ENCODE measurements at places on chromosomes 1 and 21.

DNA sequence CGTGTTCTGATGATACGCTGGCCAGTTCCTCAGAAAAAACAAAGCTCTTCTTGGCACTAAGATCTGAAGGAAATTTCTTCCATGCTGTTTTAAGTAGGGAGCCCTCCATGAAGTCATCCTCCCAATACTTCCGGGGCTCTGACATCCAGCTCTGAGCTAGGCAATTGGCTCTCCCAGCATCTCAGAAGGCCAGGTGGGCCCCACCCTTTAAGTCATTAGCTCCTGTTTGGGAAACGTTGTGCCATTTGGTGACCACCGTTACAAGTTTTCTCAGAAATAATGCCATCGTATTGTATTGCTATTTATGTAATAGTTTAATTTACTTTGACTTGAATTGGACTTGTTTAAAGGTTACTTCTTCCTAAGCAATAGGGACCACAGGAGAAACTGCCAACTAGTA lies 130.3 kb upstream of the EDN2 start:
- DNase-seq: no peak

DNA sequence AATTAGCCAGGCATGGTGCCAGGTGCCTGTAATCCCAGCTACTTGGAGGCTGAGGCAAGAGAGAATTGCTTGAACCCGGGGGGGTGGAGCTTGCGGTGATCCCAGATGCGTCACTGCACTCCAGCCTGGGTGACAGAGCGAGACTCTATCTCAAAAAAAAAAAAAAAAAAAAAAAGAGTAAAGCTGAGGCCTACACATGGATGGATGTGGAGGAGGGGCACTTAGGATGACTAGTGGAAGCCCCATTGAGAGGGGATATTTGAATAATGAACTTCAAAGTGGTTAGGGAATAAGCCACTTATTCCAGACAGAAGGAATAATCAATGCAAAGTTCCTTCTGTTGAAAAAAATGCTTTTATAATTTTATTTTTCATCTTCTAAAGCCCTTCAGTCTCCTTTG lies 51.4 kb downstream of the PTBP2 start:
- DNase-seq: no peak

GRCh38 chr1:175498002-175498401 lies 245.4 kb downstream of the TNR start:
- DNase-seq: no peak

- no peak for DNase-seq
Measured at GRCh38 chr1:182051938-182052337, 9.6 kb downstream of the ZNF648 start.

DNA sequence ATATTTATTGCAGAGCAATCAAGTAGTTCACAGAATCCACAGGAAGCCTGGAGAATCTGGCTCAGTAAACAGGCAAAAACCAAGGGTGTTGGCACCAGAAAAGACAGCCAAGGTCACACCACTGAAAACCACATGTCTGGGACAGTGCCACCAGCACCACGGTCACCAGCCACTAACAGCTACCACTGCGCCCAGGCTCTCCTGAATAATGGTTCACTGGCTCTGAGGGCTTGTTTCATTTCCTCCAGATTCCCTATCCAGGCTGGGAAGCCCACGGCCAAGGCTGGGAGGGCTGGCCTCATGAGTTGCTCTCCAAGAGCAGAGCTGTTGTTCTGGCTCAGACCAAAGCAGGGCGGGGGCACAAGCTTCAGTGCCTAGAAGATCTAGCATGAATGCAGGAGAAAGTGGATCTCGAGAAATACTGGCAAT lies 54.5 kb upstream of the PTGFRN start:
- DNase-seq: no peak

- DNase-seq: no peak
Measured at GRCh38 chr1:41666981-41667631, 182.6 kb upstream of the EDN2 start.
